Vagina (tissue), 2 donors: ENCODE measurements at places on chromosomes 1 and 21.
A peak's percentile ranks its signal among the peaks of the same experiment; 100 is the strongest.

DNA sequence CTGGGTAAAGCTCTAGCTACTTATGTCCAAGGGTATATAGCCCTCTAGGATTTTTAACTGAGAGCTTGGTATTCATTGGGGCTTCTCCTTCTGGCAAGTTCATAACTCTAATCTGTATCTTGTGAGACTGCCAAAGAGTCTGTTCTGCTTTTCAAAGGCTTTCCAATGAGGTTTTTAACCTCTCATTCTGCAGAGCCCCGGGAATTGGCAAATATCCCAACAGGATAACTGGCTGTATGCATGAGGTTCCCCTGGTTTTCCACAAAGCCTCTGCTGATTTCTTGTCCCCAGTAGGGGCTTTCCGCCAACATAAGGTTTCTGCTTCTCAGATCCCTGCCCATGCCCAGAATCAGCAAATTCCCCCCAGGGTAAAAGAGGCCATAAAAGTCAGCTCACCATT is 40.9 kb downstream of the RPL5 start:
- no peak for DNase-seq

GRCh38 chr21:46157396-46157986 is 2.1 kb upstream of the FTCD start:
- DNase-seq: peak; percentile 64

DNA sequence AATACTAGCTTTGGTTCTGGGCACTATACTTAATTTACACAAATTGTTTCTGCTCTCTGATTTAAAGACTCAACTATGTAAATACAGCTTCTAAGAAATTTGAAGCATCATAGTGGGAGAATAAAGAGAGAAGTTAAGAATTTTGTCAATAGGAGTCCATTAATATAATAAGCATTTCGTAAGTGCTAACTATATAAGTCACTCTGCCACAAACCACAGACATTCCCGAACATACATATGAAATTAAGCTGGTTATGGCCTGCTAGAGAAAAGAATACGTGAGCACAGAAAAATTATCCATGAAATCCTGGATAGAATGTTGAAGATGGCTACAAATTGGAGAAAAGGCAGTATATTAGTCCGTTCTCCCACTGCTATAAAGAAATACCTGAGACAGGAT is 526.2 kb downstream of the MRPL39 start:
- DNase-seq: no peak

DNA sequence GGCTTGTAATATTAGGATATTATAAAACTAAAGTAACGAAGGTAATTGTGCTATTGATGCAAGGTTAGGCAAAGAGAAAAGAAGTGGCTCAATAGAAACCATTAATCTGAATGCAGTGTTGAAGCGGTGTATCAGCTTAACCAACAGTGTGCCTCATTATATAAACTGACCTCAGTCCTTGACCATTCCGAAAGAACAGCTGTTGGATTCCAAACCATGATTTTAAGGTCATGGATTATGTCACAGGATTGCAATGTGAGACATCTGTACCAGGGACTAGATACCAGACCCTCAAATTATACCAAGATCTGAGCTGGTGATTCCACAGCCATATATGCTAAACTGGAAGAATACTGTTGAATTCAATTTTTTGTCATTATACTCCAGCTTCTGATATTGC is 134.2 kb upstream of the HP1BP3 start:
- DNase-seq: no peak

DNA sequence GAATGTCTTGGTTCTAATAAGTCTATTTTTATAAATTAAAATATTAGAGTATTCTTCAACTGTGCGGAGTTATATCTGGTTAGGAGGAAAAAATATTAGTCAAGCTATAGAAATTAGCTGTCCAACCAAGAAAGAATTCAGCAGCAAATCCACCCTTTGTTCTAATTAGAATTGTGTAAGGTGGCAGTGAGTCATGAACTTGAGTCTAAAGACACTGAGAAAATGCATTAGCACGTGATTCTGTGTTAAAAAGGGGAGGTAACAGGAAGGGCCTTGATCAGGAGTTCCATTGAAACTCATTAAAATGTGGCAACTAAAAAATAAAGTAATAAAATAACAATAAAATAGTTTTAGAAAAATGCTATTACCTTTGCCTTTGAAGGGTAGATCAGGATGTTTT is 398.2 kb upstream of the RGS18 start:
- DNase-seq: no peak

- DNase-seq: no peak
These were observed 250.0 kb downstream of the FAF1 start for GRCh38 chr1:50710099-50710498.

GRCh38 chr1:20693623-20694022 is 24.2 kb downstream of the KIF17 start:
- DNase-seq: no peak

- no peak for DNase-seq
These were observed 165.7 kb downstream of the SLC45A1 start for GRCh38 chr1:8483586-8483985.

DNA sequence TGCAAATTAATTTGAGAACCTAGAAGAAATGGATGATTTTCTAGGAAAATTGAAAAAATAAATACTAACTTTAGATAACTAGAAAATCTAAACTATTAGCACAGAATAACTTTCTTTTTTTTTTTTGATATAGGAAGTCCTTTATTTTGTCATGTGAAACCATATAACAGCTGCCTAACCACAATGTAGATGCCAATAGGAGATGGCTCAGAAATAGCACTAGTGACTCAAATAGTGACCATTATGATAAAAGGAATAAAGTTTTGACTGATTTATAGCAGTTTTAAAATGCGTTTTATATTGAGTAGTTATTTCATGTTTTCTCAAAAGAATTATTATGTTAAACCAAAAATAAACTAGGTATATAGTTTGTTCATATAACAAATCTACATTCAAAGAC is 158.0 kb upstream of the CACYBP start:
- DNase-seq: no peak

DNA sequence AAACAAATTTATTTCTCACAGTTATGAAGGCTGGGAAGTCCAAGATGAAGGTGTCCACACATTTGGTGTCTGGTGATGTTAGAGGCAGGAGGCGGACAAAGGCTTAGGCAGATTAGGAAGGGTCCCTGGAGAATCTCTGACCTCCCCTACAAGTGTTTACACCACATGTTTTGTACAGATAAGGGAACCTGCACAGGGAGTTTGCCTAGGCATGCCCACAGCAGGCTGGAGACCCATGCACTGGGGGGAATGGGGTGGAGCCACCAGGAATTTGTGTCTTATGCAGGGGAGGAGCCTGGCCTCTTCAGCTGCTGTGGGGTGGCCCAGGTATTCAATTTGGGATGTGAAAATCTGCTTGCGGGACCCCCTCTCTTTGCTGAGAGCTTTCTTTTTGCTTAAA is 131.3 kb downstream of the PATJ start:
- DNase-seq: no peak

DNA sequence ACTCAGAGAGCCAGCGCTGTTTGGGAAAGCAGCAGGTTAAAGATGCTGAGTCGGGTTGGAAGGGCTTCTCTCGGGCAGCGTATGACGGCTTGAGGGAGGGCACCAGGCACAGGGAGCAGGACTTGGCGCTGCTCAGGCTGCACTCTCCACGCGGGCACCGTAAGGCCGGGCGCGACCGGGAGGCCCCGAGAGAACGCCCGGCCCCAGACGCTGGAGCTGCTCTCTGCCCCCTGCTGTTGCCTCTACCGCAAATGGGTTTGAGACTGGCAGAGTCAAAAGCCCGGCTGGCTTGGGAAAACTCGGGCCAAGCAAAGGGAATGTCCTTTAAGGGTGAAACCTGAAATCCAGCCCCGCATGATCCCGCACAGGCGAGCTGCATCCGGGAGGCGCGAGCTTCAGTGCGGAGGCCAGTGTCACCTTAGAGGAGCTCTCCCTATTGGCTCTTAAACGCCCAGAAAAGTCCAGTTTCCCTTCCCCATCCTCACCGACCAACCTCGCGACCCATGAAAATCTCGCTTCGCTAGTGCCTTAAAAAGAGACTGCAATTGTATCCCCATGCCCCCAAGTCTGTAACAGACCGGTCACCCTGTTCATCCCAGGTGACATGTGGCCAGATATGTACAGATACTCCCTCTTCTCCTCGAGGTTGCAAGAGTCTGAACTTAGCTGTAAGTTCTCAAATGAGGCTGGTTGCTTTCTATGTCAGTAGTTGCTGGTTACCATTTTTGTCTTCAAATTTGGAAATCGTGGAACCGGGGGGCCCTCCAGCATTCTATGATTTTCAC is 1.1 kb downstream of the PRRX1 start:
- no peak for DNase-seq

DNA sequence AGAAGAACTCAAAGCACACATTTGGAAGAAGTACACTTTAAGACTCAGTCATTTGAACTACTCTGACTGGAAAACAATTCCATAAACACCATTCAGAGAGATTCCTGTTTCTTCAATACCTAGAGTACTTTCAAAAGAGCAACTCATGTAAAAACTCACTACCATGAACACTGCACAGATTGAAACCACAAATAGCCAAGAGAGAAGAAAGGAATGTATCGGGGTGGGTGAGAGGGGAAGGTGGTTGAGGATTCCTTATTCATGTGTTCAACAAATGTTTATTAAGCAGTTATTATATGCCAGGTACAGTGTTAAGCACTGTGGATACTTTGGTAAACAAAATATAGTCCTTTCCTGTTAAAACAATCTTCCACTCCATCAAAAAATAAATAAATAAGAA is 64.7 kb downstream of the NRIP1 start:
- DNase-seq: no peak

DNA sequence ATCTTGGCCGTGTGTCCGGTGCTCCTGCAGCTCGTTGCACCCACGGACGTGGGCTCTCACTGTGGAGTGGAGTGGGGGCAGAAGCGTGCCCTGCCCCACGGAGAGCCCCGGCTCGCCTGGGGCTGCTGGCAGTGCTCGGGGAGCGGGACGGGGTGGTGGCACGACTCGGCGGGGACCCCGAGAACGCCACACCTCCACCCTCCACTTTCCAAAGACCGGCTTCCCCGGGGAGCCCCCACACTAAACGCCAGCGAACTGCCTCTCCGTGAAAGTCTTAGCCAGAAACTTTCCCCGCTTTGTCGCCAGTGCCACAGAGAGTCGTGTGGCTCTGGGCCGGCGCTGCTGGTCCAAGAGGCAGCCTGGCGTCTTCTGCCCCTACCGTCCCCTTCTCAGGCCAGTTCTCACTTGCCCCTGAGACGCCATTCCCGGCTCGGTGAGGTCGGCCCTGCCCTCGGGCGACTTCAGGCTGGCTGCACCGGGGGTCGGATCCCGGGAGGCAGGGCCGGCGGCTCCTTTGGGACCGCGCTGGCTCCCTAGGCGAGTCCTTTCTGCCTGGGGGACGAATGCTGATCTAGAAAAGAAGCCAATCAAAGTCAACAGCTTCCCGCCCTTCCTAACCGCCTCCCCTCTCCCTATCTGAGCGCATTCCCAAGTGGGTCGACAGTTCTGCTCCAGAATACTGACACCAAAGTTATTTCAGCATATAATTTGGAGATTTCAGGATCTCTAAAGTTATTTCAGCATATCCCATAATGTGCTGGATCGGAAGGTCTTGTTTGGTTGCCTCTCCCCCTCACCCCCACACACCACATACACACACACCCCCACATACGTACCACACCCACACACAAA is 2.6 kb upstream of the SAMD13 start:
- no peak for DNase-seq

- no peak for DNase-seq
These were observed 182.1 kb downstream of the KCNK2 start for GRCh38 chr1:215264649-215265048.

- no peak for DNase-seq
These were observed 12.4 kb downstream of the ACBD6 start for GRCh38 chr1:180489976-180490375.

GRCh38 chr1:151342569-151342968 is 4.5 kb downstream of the RFX5 start:
- DNase-seq: no peak
